ENCODE measurements at places on chromosomes 1 and 21.

GRCh38 chr21:42607525-42608102 is 45.8 kb upstream of the PDE9A start:
- DNase-seq, result no peak

DNA sequence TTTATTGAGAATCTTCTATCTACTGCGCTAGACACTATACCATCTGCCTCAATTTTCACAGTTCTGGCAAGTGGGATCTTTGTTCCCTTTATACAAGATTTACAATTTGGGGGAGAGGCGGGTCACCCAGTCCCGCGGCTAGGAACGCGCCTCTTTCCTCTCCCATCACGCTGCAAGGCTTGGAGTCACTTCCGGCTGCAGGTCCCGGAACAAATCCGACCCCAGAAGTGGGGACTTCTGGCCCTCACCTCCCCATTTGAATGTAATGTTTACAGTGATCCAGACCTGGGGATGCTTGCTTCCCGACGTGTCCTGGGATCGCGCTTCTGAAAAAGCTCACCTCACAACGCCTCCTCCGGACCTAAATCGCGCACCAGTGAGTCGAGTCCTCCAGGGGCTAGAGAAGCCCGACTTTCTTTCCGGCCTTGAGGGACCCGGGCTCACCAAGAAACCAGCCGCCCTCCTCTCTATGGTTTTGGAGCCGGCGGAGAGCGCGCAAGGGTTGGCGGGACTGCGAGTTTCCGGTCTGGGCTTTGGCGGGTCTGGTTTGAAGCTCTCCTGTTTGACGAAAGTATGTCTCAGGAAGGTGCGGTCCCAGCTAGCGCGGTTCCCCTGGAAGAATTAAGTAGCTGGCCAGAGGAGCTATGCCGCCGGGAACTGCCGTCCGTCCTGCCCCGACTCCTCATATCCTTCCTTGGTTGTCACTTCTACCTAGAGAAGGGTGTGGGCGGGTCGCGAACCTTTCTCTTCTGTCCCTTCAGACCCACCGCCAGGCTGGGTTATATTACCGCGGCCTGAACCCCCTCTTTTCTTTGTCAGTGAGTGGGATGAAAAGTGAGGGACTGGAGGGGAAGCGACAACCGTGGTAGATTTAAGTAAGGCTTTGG is at the start of gene METTL18:
Gene METTL18, minus strand, starts transcription at position 378 of the 887 bp plus-strand sequence. CDS start 1,212 bp downstream, outside the sequence.
- peak; percentile 91 for DNase-seq

DNA sequence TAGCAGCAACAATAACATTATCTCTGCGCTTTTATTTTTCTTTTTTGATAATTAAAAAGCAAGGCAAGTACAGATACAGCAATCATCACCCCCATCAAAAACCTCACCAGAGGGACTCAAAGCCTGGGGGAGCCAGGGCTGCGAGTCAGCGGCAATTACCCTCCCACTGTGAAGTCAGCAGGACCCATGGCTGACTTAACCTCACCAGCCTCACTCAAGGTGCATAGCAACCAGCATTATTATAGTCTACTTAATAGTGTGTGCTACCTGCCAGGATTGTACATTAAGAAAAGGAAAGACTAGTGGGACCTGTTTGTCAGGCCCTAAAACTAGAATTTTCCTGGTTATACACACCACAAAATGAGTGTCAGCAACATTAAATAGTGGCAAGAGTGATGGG is 28.9 kb upstream of the SERBP1 start:
- DNase-seq, result no peak

GRCh38 chr1:117044217-117044616 is 15.9 kb upstream of the TTF2 start:
- DNase-seq, result no peak

- no peak for DNase-seq
Observed at GRCh38 chr1:115454837-115455511, 116.9 kb upstream of the NGF start.

DNA sequence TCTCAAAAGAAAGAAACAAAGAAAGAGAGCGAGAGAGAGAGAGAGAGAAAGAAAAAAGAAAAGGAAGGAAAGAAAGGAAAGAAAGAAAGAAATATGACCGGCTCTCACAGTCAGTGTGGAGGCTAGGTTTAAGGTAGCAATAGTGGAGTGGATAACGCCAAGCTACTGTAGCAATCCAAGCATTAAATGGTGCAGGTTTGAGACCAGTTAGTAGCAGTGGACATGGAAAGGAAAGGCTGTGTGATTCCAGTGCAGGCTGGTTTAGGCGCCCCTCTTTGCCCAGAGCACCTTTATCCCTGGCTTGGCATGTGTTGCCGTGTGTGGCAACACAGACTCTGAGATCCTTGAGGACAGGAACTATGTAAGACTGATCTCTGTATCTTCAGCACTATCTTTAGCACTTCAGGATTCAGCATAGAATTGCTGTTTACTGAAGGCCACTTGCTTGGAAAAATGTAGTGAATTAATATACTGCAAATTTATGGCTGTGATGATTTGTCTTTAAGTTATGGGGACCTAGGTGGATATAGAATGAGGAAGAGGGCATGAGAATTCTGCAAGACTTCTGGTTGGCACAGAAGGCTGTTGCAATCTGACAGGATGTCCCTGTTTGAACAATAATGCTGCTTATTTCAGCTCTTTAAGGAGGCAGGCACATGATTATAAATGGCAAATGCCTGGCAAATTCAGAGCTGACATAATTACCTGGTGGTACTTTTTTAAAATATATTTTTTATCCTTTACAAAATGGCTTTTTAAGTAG is 10.8 kb upstream of the OSBPL9 start:
- DNase-seq, result no peak

Measured in cerebellum (tissue), 4 donors.